Activated T-cell treated with anti-CD3 and anti-CD28 coated beads for 4 hours (primary cell): ENCODE measurements at places on chromosomes 7 and 10.

DNA sequence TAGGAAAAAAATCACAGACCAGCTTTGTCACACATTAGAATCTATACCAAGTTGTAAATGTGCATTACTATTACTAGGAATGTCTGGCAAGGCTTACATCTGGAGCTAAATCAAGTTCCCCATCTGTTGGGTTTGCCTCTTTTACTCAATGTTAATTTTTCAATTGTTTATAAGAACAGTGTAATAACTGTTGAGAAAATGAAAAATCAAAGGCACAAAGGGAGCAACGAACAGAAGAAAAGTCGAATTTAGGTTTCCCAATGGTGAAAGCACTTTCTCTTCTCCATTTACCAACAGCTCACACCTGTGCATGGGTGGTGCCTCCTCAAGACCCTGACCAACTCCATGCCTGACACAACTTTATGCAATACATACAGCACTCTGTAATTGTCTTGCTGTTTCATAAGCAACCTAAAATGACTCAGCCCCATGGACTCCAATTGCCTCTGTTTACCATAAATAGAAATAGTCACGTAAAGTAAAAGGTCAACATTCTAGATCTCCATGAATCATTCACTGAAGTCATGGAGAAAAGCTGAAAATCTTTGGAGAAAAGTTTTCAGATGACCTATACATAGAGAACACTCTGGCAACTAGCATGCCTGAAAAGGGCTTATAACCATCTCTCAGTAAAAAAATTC lies 95.5 kb upstream of the KCNIP2 start:
- DNase-seq = no peak

DNA sequence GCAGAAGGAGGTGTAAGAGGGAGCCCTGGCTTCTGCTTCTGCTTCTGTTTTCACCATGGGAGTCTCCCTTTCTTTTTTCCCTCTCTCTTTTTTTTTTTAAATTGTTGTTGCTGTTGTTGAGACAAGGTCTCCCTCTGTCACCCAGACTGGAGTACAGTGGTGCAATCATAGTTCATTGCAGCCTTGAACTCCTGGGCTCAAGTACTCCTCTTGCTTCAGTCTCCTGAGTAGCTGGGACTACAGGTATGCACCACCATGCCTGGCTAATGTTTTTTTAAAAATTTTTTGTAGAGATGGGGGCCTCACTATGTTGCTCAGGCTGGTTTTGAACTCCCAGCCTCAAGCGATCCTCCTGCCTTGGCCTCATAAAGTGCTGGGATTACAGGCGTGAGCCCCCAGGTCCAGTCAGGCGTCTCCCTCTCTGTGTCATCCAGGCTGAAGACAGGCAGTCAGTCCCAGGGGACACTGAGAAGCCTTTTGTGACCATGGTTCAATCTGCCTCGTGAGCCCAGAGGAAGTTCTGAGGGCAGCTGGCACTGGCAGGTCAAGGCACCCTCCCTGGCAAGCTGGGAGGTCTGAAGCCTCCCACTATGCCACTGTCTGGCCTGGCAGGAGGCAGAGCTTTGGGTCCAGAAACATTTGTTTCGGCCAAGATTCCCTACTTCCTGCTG lies 33.6 kb upstream of the NPFFR1 start:
- no peak for DNase-seq

DNA sequence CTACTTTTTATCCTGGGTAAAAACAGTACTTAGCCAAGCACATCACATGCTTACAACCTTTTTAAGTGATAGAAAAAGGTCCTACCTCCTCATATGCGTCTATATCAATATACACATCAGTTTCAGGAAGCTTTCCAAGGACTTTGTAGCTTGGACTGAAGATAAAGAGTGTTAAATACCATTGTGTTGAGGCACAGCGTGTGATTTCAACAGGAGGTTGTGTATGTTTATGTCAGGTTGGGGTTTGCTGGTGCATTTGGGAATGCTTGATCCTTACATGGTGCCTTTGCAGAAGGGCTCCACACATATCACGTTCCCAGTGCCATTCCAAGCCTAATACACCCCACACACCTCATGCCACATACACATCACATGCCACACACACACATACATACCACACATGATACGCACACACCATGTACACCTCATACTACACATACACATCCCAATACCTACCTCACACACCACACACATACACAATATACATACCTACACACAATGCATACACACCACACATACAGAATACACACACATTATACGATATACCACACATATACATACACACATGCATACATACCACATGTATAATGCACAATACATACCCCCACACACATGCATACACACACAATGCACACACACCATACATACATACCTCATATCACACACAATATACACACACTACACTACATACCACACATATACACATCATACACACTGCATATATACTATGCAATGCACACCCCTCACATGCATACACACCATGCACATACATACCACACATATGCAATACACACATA lies 33.1 kb downstream of the PSMC2 start:
- no peak for DNase-seq

- DNase-seq = no peak
These were observed 95.4 kb downstream of the IDE start for GRCh38 chr10:92478536-92478935.

- DNase-seq = no peak
These were observed 94.5 kb downstream of the SEC61G start for GRCh38 chr7:54664235-54665228.

GRCh38 chr10:5628451-5629302 lies 37.7 kb downstream of the ASB13 start:
- DNase-seq = no peak

DNA sequence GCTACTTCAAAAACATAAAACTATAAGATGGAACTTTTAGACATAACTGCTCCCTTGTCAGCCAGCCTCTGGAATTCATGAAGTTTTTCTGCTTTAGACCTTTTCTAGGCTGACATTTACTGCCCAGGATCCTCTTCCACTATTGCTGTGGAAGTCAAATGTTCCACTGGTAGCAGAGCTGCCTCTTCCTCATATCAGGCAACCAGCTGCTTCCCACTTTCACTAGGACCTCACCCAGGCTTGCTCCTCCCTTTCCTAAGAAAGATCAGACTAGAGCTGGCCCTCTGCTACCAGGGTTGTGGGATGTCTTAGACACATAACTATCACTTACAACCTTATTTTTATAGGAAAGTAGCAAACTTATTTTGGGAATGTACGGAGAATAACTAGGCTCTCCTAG lies 121.5 kb downstream of the CTTNBP2 start:
- DNase-seq = no peak

DNA sequence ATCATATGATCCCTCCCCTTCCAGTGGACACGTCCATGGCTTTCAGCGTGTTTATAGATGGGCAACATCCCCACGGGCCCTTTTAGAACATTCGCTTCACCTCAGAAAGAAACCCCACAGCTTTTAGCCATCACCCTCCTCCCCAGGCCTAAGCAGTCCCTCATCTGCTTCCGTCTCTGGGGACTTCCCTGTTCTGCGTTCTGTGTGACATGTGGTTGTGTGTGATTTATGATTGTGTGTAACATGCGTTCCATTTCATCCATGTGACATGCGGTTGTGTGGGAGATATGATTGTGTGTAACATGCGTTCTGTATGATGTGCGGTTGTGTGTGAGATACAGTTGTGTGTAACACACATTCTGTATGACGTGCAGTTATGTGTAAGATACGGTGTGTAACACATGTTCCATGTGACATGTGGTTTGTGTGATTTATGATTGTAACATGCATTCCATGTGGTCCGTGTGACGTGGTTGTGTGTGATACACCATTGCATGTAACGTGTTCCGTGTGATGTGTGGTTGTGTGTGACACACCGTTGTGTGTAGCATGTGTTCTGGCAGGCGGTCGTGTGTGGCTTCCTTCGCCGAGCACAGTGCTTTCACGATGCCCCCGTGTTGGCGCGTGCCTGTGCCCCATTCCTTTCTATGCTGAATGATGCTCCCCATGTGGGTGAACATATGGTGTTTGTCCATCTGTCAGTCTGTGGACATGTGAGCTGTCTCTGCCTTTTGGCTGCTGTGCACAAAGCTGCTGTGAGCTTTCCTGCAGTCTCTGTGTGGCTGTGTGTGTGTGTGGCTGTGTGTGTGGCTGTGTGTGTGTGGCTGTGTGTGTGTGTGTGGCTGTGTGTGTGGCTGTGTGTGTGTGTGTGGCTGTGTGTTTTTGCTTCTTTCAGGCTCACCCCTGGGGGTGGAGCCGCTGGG lies 26.2 kb downstream of the PWWP2B start:
- no peak for DNase-seq
